ENCODE measurements at places on chromosomes 5 and 9.

- DNase-seq, result no peak
These were observed 4.7 kb downstream of the KLF9 start for GRCh38 chr9:70409800-70410199.

DNA sequence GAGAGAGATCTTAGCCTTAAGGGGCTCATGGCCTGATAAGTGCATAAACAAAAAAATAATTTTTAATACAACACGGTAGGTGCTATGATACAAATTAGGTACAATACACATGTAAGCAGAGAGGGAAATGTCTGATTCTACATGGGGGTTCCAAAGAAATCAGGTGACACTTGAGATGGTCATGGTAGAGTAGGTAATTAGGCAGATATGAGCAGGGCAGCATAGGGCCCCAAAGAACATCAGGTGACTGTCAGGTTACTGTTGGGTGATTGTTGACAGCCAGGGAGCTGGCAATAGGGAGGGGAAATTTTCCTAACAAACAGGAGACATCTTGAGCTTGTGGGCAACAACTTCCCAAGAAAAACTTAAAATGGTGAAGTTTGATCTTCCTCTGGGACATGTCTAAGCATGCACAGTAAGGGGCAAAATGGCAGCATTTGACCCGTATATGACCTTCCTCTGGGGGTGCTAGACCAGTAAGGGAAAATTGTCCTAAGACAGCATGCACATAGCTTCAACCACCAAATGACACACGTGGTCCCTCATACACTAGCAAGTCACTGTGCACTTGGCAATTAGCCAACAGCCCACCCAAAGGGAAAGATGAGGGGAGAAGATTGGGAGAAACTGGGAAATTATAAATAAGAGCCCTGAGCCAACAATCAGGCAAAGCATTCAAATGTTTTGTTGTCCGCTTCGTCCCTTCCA lies 37.3 kb upstream of the TENT4A start:
- no peak for DNase-seq

DNA sequence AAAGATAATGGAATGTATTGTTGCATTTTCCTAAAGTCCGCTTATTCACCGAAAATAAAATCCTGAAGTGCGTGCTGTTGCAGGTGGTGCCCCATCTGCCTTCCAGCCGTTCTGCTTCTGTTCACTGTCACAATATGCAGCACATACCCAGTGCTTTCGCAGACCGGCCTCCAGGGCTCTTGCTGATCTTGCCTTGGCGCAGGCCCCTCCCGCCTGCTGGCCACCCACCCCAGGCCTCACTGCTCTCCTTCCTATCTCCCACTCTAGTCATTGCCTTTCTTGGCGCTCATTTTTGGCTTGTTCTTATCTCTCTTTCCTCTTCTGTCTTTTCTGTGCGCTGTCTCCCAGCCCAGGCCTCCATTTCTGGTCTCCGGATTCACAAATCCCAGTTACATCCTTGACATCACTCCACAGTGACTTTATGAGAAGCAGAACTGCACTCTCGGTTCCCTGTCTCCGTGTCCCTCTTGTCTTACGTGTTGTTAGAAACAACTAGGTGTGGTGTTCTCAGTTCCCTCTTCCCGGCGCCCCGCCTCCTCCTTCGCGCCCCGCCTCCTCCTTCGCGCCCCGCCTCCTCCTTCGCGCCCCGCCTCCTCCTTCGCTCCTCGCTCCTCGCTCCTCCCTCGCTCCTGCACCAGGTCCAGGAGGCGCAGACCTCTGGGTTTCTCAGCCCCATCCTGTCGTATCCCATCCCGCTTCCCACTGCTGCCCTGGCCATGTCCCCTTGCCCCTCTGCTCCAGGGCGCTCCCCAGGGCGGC lies 201.7 kb upstream of the OTULINL start:
- no peak for DNase-seq

DNA sequence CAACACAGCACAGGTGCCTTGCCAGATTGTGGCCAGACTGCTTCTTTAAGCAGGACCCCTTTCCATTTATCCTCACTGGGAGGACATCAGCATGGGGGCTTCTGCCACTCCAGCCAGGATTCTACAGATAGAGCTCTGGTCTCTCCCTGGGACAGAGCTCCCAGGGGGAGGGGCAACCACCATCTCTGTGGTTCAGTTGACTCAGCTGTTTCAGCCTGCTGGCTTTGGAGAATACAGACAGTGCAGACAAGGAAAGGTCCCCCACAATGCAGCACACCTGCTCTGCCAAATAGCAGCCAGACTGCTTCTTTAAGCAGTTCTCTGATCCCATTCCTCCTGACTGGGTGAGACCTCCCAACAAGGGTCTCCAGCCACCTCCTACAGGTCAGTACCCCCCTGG lies 132.8 kb downstream of the OR2K2 start:
- DNase-seq, result no peak

- no peak for DNase-seq
These were observed 158.0 kb upstream of the SEMA6A start for GRCh38 chr5:116732591-116732990.

DNA sequence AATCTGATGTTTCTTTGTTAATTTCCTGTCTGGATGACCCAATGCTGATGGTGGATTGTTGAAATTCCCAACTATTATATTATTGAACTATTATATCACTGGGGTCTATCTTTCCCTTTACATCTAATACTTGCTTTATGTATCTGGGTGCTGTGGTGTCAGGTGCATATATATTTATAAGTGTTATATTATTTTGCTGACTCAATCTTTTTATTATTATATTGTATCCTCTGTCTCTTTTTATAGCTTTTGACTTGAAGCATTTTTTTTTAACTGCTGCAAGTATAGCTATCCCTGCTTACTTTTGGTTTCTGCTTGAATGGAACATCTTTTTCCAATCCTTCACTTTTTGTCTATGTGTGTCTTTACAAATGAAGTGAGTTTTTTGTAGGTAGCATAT lies 255.9 kb downstream of the RAB3C start:
- DNase-seq, result no peak

DNA sequence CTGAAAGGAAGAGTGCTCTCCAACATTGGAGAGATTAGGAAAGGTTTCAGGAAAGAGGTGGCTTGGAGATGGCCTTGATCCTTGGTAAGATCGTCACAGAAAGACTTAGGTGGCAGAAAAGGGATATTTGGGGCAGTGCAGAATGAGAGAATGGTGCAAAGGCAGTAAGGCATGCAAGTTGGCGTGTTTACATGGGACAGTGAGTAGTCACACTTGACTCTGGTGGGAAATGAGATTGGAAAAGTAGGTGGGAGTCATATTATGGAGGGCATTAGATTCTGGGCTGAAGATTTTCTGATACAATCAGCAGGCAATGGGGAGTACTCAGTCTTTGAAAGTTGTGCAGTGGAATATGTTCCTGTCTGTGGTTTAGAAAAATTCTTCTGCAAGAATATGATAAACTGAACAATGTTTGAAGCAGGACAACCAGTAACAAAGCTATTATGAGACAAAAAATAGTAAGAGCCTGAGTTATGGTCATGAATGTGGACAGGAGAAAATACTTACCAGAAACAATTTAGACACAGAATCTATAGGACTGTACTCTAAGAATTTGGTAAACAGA lies 76.2 kb upstream of the ANKRD55 start:
- no peak for DNase-seq

- DNase-seq, result no peak
These were observed 62.8 kb downstream of the GNA14 start for GRCh38 chr9:77585335-77585786.

DNA sequence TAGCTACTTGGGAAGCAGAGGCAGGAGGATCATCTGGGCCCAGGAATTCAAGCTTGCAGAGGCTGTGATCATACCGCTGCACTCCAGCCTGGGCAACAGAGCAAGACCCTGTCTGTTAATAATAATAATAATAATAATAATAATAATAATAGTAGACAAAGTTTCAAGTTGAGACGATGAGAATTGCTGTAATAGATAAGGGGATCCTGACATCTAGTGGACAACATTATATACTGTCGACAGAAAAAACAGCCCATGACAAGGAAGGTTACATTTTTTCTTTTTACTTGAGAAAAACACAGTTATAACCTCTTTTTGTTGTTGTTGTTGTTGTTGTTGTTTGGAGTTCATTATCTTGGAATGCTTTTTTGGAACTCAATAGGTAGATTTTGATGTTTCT lies 35.3 kb downstream of the NDFIP1 start:
- no peak for DNase-seq

DNA sequence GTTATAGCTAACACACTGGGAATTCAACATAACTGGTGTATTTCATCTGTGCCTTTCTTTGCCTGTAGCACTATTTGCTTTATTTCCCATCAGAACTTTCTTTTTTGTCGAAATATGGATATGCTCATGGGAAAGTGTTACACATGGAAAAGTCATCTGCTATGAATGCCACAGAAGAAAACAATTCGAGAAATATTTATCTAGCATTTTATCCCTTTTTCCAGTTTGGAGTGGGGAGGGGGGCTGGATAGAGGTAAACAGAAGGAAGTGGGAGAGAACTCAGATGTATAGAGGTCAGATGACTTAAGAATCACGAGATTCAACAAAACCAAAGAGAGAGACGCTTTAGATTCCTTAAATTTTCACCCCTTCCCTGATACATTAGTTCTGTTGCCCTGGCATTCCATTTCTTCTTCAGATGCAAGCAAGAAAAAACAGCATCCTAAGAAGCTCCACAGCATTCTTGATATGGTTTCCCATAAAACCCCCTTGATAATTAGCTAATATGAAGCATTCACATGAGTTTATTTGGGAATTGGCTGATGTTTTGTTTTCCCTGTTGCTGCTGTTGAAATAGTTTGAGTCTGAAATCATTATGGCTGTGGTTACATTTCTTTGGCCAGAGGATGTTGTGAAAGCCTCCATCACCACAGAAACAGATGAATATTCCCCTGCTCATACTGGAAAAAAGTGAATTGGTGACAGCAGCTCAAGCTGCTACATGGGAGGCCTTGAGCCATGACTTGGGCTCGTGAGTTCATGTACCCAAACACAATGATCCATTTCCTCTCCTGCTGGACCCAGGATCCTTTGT lies 335.8 kb upstream of the DAB2 start:
- DNase-seq, result no peak

GRCh38 chr9:81132318-81132717 lies 557.0 kb downstream of the TLE1 start:
- no peak for DNase-seq

DNA sequence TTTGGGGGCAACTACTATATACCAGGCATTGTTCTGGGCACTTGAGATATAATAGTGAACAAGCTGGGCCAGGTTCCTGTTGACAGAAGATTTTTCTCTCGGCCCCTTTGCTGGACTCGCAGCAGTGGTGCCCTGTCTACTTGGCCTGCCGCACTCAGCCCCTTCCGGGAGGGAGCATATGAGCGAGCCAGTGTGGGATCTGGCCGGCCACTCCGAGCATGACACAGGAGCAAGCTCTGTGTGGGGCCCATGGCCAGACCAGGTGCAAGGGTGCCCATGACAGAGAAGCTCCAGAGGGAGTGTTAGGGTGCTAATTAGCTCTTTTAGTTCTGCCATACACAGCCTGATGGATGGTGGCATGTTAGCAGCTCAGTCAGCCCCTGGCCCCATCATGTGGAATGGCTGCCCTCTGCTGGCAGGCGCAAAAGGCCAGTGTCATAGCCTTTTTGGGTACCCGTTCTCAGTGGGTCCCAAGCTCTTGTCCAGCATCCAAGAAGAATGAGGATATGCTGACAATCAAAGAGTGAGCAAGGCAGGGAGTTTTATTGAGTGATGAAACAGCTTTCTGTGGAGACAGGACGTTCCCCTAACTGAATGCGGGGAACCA lies 9.3 kb upstream of the KIF4B start:
- no peak for DNase-seq

DNA sequence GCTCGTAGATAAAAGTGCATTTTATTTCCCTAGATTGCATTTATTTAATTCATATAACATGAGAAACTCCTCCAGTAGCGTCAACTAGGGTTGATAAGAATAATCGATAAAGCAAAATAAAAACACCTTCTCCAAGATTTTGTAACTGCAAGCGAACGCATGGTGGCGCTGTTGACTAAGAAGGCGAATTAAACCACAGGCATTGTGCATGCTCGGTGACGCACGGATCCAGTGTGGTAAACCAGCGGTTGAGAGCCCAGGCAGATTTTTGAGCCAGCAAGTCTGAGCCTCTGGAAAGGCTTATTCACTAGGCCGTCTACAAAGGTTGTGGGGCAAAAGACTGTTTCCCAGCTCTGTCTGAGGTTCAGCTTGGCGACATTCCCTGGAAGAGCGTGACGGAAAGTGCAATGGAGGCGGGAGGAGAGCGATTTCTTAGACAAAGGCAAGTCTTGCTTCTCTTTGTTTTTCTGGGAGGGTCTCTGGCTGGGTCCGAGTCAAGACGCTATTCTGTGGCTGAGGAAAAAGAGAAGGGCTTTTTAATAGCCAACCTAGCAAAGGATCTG lies at the start of gene PCDHB3:
TSS of gene PCDHB3 (plus strand) at position 231 of the 563 bp plus-strand sequence. CDS start at position 408, 177 bp downstream.
- no peak for DNase-seq

DNA sequence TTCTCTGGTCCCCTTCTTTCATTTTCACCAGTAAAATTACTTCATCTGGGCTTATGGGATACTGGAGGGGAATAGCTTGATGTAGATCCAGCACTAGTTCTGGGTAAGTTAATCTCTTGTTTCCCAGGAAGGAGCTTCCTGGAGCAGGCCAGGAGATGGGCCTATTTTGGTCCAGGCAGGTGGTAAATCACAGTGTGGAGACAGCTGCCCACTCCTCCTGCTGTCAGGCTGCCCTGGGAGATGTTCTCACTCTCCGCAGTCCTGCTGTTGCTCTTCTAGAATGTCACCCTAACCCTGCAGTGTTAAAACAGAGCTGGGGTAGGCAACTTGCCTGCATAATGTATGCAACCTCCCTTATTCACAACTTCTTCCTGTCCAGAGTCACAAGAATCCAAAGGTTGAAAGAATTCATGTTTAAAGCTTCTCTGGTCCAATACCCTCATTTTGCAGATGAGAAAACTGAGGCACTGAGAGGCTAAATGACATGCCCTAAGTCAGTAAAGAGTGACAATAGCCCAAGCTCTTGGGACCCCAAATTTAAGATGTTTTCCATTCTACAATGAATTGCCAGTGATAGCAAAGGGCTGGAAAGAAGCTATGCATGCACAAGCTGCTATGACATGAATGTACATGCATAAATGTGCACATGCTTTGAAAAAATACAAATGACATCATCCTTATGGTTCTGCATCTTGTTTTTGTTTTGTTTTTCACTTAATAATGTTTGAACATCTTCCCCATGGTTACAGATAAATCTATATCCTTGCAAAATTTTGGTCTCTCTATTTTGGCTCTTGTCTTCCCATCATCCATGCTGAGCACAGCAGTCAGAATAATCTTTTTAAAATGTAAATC lies 71.8 kb upstream of the ADRA1B start:
- DNase-seq, result no peak

All from stimulated activated CD8-positive, alpha-beta memory T cell treated with anti-CD3 and anti-CD28 coated beads, Interleukin-4, amount 100 ng/mL, for 1 hour (primary cell).